ENCODE measurements at places on chromosomes 13 and 19.

DNA sequence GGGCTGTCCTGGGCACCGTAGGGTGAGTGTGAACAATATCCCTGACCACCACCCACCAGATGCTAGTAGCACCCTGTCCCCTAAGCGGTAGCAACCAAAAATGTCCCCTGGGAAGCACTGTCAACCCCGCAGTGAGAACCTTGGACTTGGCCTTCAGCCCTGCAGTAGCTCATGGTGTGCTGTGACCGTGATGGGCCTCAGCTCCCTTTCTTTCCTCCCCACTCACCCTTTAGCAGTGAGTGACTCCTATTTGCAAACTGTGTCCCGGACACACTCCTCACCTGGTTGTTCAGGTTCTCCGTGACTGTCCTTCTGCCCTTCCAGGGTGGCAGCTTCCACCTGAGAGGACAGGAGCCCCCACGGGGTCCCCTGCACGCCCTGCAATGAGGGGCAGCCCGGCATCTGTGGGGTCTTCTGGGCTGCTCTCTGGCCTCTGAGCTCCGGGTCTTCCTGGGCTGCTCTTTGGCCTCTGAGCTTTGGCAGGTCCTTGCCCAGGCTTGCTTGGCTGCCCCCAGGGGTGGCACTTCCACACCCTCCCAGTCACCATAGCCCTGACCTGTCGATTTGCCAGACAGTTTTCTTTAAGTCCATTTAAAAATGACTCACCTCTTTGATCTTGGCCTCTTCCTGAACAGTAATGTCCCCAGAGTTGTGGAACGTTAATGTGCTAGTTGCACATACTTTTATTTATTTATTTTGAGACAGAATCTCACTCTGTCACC, 3.8 kb downstream of the KDM4B start:
- DNase-seq, result no peak

DNA sequence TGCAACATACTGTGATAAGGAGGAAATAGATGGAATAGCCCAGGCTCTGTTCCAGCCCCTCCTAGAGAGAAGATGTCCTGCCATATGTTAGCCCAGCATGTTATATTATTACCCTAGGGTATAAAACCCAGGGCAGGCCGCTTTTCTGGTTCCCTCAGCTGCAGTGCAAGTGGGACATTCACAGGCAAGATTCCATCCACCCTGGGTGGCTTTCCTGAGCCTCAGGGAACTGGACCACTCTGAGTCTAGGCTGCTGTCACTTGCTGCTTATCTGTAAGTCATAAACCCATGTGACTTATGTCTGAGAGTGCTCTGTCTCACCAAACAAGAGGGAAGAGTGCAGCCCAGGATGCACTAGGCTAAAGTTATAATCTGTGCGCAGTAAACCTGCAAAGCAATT, 413.2 kb downstream of the MZT1 start:
- DNase-seq, result no peak

GRCh38 chr13:49693877-49694276, 2.6 kb upstream of the EBPL start:
- DNase-seq, result no peak

GRCh38 chr13:77521194-77521593, 14.3 kb upstream of the SCEL start:
- no peak for DNase-seq

DNA sequence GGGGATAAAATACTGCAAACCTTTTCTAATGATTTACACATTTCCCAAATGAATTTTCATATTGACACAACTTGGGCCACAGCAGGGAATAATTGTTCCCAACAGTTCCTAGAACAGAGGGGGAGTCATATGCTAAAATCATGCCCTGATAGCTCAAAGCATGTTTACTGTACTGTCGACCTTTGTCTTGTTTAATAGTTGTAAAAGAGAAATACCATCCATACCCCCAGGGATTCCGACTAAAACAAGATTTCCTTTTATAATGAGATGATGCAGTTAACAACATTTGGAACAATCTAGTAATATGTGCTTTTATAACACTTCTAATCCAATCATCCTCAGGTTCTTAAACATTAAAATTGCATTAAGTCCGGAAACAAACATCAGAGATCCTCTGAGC, 759.7 kb downstream of the OLFM4 start:
- DNase-seq, result no peak

GRCh38 chr19:1122972-1123363, 19.2 kb downstream of the GPX4 start:
- peak; percentile 86 for DNase-seq

DNA sequence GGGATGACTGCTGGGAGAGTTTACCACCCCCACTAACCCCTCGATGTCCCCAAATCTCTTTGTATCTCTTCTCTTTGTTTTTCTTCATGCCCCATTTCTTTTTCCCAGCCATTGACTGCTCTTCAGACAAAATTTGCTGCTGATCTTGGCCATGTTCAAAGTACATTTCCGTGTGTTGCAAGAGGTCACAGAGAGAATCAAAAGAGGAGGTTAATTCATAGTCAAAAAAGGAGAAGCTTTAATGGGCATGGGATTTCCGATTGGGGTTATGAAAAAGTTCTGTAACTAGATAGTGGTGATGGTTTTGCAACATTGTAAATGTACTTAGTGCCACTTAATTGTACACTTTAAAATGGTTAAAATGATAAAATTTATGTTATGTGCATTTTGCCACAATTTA, 121.1 kb downstream of the FLT1 start:
- DNase-seq, result no peak

DNA sequence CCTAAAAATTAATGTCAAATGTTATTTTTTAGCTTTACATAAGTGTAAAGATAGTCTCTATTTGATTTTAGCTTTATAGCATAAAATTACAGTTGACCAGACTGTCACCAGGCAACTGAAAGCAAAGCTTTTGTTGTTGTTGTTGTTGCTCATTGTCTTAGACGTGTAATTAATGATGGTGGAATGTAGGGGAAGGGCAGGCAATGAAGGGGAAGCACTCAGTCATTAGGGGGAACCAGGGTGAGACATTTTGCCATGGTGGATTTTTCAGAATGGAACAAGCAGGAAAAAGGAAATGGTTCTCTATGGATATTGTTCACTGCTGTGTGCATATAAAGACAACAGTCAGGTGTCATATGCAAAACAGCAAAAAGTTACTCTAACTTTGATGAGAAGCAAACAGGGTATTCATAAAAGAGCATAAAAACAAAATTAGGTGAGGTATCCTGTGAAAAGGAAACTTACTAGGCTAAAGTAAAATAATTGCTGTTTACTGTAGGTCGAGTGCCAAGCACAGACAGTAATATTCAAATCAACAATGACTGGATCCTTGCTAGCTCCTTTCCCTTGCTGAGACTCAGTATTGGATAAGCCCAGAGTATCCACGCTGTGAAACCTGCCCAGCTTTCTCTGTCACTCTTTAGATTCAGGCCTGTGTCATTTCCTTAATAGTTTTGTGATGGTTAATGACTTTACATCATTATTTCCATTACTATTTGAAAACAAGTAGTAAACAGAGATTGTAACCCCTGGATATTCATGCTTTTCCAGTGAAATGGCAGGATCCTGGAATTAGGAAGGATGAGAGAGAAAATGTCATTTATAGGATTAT, 110.5 kb downstream of the LRCH1 start:
- no peak for DNase-seq

DNA sequence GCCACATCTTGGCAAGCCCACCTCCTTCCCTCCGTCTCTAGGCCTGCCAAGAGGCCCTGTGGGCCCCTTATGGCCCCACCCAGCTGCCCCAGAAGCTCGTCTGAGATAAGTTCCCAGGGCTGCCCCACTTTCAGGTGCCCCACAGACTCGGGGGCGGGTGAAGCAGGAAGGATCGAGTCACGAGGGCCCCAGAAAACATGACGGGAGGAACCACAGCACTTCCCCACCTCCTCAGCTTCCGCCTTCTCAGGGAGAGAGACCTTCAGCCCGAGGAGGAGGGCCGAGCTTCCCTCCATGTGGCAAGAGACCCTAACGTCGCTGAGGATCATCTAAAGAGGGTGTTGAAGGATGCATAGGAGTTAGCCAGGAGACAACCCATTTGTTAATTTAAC, 4.5 kb upstream of the IL12RB1 start:
- peak; percentile 88 for DNase-seq

GRCh38 chr19:35330475-35330874, 1.5 kb downstream of the CD22 start:
- DNase-seq, result no peak

- no peak for DNase-seq
Measured at GRCh38 chr19:42115705-42116104, 16.5 kb downstream of the POU2F2 start.

- no peak for DNase-seq
Measured at GRCh38 chr19:58319241-58319640, 7.6 kb upstream of the ZSCAN22 start.

DNA sequence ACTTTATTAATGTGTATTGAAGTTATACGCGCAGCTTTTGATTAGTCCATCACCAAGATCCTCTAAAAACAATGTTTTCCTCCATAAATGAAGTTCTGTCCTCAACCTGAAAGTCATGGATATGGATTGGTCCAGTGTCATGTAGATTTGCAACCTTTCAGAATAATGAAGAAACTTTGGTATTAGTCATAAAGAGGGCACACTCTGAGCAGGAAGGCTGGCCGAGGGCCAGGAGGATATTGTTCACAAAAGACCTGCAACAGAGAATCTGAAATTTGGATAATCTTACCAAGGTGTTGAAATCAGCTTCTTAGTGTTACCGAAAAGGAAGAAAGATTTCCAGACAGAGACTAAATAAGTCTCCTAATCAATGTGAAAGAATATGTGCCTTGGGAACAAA, 20.7 kb downstream of the CLDN10 start:
- no peak for DNase-seq

GRCh38 chr19:519449-519865, 12.1 kb upstream of the CDC34 start:
- DNase-seq, result no peak

GRCh38 chr19:3687774-3688706, 12.2 kb downstream of the PIP5K1C start:
- no peak for DNase-seq

GRCh38 chr13:60328073-60328472, 68.9 kb upstream of the TDRD3 start:
- DNase-seq, result no peak

DNA sequence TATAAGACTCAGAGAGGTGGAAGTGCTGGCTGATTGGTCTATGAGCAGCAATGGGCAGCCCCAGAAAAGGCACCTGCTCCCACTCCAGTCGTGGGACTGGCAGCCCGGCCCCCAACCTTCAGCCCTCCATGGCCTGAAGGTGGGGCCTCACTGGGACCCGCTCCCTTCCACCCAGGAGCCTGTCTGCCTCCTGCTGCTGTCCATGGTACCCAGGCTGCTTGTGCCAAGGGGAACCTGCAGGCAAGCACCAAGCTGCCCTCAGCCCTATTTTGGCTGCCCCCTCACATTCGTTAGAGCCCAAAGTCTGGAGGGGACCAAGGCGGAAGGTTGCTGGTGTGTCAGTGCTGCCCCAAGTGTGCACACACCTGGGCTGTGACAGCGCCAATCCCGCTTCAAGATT, 2304.9 kb downstream of the PCDH9 start:
- DNase-seq, result no peak

DNA sequence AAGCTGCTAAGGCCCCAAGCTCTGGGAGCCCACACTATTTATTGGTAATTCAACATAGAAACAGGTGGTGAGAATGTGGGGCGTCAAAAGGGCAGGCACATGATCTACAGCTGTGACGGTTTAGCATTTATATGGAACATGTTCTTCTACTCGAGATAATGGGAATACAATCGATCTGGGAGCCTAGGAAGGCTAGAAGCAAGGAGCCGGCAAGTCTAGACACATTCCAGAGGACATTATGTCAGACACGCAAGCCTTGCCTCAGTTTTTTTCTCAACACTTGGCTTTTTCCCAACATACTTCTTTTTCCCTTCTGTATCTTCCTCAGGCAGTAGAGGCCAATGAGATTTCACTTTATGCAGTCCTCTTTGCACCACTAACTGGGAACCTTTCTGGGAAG, 315.7 kb upstream of the SLITRK5 start:
- no peak for DNase-seq

DNA sequence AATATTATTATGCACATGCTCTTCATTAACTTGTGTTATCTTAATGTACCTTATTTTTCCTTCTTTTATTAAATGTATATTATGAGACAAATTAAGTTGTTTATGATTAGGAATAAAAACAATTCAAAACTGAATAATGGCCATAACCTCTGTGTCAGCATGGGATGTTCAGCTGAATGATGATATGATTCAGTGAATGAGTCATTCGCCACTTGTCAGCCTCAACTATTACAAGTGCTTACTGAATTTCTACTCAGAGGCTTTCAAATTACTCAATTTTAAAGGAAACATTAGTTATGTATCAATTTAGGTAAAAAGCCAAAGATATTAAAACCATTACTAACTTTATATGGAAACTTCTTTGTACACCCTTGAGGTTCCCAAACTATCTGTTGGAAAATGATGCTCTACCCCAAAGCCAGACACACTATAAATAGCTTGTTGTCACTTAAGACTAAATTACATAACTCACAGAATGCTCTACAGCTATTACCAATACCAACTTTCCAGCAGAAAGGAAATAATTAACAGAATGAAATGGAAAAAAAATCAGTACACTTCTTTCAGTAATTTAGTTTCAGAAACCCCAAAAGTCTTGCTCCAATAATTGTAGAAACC, 14.4 kb downstream of the LIG4 start:
- DNase-seq, result peak; percentile 69

GRCh38 chr13:91389186-91389585, 9.2 kb upstream of the GPC5 start:
- DNase-seq, result no peak

- DNase-seq, result no peak
Measured at GRCh38 chr19:5132698-5133651, 164.1 kb downstream of the KDM4B start.

DNA sequence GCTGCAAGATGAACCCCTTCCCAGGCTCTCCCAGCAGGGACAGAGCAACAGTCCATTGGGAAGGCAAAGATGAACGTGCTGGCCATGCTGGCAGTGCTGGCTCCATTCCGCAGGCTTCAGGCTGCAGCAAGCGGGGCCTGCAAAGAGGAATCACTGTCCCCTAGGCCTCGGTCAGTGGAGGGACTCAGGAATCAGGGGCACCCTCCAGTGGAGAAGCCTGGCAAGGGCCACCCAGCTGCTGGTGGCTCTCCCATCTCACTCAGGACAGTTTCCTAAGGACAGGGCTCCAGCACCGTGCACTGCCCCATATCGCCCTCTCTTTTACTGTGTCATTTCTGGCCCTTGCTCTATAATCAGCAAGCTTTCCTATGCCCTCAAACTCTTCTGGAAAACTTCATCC, 498.6 kb downstream of the EFNB2 start:
- no peak for DNase-seq

DNA sequence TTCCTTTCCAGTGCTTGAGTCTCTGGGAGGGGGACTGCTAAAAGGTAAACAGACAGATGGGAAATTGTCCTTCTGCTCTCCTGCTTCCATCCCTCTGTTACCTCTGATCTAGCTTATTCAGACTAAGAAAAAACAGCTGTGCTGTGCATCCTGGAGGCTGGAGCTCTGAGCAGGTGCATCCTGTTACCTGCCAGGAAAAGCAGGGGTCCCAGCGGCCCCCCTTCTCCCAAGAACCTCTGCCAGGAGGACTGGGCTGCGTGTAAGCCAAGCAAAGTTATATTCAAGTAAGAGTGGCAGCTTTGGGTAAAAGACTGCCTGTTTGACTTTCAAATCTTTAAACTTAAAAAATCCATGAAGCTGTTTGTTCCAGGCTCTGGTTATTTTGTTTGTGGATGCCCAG, 75.1 kb downstream of the C13orf42 start:
- DNase-seq, result no peak

All from activated CD4-positive, alpha-beta T cell treated with anti-CD3 and anti-CD28 coated beads, Interleukin-10, Interleukin-2, amounts not matched to agents 100 ng/mL and 50 ng/mL, durations not matched to agents 16 hours and 8 hours (primary cell).